ENCODE measurements at places on chromosomes 5 and 9. TPM values are rescaled to one million over a fixed set of nuclear protein-coding genes. Genes with fewer than 3 reads are reported as not detected.

CLIC3 gene
- not detected for total RNA-seq

ESM1 gene
- 284 TPM for total RNA-seq

MRPS27 gene
- total RNA-seq: 90.7 TPM

CYLC2 gene
- total RNA-seq: not detected

TRIM36 gene
- not detected for total RNA-seq

C5 gene
- 2.3 TPM for total RNA-seq

CCDC152 gene
- total RNA-seq: 2.9 TPM

MARVELD2 gene
- total RNA-seq: 4.0 TPM

Data from epithelial cell of umbilical artery (primary cell).